ENCODE measurements at places on chromosomes 3 and 15. TPM values are rescaled to one million over a fixed set of nuclear protein-coding genes. Genes with fewer than 3 reads are reported as not detected.

Gene FANCD2
- polyA plus RNA-seq: 20.2 TPM

Gene PRSS50
- polyA plus RNA-seq: not detected

Gene TNFSF10
- polyA plus RNA-seq: 19.5 TPM

Gene P2RY14
- 0.85 TPM for polyA plus RNA-seq

Gene CFAP20DC
- 0.20 TPM for polyA plus RNA-seq

Gene SST
- 0.52 TPM for polyA plus RNA-seq

Gene GHSR
- not detected for polyA plus RNA-seq

Gene LRRC2
- polyA plus RNA-seq: 1.8 TPM

Gene COL8A1
- 0.22 TPM for polyA plus RNA-seq

Gene SLC6A1
- polyA plus RNA-seq: 0.45 TPM

Gene ANO10
- polyA plus RNA-seq: 5.5 TPM

All from spleen (tissue), 13 donors.